Activated CD4-positive, alpha-beta T cell treated with anti-CD3 and anti-CD28 coated beads, Interleukin-2, amount 10 ng/mL, durations not matched to agents 7 days and 5 days (primary cell): ENCODE measurements at places on chromosomes 16 and 17.

DNA sequence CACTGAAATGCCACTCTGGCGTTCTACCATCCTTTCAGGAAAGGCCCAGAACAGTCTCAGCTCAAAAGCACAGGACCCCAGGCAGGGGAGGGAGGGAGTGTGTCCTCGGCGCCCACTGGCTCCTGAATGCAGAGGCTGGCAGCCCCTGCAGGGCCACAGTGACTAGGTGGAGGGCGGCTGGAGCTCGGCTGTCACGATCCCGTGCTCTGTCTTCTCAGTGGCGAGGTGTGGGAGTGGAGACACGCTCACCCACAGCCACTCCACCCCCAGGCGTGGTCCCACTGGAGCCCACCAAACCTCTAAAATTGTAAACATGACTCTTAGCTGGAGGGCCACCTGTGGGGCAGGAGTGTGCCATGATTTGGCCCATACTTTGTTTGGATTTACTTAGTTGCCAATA lies 16.4 kb upstream of the FASN start:
- no peak for DNase-seq

DNA sequence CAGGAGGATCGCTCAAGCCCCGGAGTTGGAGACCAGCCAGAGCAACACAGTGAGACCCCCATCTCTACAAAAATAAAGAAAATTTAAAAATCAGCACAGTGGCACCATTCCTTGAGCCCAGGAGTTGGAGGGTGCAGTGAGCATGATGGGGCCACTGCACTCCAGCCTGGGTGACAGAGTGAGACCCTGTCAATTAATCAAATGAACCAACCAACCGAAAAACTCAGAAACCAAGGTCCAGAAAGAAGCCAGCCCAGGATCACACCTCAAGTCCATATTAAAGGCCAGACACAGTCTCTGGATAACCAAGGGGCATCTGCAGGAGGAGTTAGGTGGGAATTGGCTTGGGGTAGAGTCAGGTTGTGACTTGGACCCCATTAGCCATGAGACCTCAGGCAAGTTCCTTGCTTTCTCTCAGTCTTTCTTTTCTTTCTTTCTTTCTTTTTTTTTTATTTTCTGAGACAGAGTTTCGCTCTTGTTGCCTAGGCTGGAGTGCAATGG lies 2.4 kb downstream of the HSD17B1 start:
- DNase-seq: no peak

DNA sequence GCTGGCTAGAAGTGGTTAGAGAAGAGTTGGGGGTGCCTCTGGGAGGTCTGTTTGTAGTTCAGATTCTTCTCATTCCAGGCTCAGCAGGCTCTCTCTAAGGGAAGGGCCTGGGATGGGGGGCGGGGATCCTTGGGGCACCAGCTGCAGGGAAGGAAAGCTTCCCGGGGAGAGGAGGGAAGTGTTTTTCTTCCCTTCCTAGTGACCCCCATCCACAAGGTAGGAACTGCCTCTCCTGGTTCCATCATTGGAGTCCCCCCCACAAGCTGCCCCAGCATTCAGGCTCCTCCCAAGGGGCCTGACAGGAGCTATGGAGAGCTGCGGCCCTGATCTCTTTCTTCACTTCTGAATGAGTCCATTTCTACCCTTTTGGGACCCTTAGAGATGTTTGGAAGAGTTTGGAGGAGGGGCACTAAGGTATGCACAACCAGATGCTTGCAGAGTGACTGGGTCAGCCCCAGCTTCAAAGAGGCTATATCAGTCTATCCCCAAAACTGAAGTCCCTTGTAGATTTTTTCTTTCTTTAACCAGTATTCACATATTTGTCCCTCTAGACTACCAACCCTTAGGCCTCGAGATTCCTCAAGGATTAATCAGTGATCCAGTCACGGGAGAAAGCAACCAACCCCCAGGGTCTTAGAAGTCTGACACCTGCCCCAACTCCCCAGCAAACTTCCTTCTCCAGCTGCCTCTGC lies 13.9 kb upstream of the FZD2 start:
- no peak for DNase-seq

DNA sequence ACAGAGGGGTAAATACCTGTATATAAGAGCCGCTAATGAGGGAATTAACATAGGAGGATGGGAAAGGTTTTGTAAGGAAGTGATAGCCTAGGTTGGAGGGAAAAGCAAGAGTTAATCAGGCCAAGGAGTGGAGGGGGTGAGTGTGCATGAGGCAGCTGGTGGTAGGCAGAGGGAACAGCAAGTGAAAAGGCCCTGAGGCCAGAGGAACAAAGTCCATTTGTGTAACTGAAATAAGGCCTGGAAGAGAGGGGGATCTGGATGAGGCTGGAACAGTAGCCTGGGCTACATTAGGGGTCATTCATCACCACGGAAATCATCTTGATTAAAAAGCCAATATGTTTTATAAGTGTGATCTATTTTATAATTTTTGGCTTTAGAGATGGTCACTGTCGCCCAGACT lies 45.7 kb downstream of the FZD2 start:
- no peak for DNase-seq

DNA sequence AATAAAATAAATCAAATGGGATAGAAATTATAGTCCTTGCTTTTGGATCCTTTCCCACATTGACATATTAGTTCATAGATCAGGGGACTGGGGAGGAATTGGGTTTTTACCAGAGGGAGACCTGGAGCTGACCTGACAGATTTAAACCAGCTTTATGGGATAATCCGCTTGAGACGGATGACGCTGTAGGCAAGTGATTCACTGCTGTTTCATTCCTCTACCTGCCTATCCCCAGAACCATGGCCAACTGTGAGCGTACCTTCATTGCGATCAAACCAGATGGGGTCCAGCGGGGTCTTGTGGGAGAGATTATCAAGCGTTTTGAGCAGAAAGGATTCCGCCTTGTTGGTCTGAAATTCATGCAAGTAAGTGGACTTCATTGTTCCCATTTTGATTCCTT lies 2.1 kb downstream of the NME1 start:
- DNase-seq: no peak

DNA sequence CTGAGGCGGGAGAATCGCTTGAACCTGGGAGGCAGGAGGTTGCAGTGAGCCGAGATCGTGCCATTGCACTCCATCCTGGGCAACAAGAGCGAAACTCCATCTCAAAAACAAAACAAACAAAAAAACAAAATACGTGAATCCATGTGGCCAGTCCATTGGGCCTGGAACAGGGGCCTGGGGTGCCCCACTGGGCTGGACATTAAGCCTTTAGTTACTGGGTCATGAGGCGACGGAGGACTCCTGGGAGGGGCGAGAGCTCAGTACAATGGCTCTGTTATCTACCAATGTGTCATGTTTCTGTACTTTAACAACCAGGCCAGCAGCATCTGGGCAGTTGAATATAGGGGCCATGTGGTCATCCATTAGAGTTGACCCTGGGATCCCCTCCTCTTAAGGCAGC lies 18.9 kb upstream of the CLEC18A start:
- no peak for DNase-seq
